Left lung (tissue), 14 donors: ENCODE measurements at places on chromosomes 7 and 10. TPM values are rescaled to one million over a fixed set of nuclear protein-coding genes. Genes with fewer than 3 reads are reported as not detected.

DNA sequence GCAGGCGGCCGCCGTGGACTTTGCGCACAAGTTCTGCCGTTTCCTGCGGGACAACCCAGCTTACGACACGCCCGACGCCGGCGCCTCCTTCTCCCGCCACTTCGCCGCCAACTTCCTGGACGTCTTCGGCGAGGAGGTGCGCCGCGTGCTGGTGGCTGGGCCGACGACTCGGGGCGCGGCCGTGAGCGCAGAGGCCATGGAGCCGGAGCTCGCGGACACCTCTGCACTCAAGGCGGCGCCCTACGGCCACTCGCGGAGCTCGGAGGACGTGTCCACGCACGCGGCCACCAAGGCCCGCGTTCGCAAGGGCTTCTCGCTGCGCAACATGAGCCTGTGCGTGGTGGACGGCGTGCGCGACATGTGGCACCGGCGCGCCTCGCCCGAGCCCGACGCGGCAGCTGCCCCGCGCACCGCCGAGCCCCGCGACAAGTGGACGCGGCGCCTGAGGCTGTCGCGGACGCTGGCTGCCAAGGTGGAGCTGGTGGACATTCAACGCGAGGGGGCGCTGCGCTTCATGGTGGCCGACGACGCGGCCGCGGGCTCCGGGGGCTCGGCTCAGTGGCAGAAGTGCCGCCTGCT is 14.1 kb downstream of the SH2B2 start:
- DNase-seq = peak; percentile 23

DNA sequence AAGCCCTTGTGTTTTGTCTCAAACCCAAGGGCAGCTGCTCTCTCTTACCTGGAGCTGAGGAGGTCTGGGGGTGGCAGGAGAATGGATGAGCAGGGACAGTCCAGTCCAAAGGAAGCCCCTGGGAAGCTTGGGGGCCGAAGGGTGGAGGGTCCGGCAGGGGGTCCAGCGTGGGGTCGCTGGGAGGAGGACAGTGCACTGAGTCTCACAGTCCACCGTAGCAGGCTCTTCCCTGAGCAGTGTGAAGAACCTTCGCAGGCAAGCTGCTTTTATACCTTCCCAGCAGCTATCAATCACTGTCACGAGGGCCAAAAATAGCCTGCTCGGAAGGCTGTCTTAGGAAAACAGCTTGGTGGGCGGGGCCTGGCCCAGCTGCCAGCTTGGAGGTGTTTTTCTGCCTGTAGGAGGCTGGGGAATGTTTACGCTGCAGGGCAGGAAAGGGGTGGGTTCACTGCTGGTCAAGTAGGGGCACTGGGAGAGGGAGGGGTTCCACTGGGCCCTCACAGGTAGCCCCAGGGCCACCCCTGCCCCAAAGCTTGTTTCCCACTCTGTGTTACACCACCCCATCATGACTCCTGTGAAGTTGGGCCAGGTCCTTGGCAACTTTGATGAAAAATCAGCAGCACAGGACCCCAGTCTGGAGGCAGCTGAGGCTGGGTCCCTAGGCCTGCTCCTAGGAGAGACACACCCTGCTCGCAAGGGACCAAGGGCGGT is at the start of gene DEPP1:
TSS of gene DEPP1 (minus strand) at position 240 of the 711 bp plus-strand sequence. CDS start 779 bp downstream, outside the sequence.
- DNase-seq = peak; percentile 92

DNA sequence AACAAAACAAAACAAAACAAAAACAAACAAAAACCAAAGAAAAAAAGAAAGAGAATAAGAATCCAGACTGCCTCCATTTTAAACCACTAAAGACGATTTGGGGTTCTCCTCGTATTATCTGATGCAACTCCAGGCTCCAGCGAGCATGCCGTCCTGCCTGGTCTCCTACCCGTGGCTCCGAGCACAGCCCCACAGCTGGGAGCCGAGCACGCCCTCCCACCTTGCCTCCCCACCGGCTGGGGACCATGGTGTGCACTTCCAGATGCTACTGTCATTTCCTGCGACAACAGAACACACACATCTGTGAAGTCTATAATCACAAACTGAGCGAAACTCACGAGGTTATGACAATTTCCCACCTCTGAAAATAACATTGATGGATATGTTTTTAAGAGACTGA is 113.1 kb downstream of the ADARB2 start:
- no peak for DNase-seq

GRCh38 chr10:132482090-132482800 is 55.3 kb upstream of the INPP5A start:
- no peak for DNase-seq

DNA sequence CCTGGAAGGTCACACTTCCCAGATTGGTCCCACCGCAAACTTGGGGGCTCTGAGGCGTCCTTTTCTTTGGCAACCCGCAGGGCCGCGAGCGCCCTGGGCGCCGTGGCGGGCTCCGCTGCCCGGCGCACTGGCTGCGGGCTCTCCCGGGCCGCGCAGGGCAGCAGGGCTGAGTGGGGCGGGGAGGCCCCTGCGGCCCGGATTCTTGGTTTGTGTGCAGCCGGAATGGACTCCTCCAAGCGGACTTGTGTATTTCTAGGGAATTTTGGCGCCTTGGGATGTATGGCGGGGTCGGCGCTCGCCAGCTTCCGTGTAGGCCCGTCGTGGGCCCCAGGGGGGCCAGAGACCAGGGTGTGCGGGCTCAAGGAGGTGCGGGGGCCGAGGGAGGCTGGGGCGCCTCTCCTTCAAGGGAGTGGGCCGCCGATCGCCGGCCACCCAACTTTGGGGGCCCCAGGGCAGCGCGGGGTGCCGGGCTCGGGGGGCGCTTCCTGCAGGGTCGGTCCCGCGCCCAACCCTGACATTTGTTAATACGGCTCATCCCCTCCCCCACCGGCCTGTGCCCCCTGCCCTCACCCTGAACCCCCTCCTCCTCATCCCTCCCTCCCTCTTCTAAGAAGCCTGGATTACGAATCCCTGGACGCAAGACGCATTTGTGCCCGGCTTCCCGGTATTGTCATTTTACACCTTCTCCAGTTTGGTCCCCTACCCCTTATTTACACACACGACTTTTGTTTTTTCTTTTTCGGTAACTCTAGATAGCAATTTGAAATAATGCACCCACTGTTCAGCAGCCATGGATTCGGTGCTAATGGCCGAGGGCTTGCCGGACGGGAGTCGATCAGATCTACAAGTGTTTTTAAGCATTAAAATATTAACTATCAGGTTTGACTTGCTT is 2.5 kb downstream of the TCF7L2 start:
- DNase-seq = no peak

Gene LRRD1
- 0.09 TPM for total RNA-seq

DNA sequence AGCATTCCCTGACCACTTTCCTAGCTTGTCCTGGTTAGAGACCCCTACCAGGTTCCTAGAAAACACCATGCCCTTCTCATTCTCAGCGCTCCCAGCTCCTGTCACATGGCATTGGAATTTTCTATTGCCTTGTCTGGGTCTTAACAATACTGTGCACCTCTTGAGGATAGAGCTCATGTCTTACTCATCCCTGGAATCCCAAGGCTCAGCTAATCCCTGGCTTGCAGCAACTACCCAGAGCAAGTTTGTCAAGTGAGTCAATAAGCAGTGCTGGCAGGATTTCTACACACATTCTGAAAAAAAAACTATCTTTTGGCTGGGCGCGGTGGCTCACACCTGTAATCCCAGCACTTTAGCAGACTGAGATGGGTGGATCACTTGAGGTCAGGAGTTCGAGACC is 11.7 kb upstream of the PRDX3 start:
- no peak for DNase-seq

DNA sequence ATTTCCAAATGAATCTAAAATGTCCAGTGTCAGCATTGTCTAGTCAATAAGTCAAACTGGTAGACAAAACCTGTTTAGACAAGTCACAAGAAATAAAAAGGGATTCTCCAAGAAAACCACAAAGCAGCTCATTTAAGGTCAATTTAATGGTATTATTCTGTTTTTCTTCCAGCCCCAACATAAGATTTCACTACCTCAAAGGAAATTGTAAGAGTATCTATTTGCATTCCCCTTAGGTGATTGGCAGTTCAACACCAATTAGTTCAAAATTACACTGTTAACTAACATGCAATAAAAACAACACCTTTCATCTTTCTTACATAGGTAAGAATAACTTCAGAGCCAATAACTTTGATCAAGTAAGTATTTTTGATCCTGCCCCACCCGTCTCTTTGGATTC is 106.3 kb downstream of the RNF32 start:
- no peak for DNase-seq

DNA sequence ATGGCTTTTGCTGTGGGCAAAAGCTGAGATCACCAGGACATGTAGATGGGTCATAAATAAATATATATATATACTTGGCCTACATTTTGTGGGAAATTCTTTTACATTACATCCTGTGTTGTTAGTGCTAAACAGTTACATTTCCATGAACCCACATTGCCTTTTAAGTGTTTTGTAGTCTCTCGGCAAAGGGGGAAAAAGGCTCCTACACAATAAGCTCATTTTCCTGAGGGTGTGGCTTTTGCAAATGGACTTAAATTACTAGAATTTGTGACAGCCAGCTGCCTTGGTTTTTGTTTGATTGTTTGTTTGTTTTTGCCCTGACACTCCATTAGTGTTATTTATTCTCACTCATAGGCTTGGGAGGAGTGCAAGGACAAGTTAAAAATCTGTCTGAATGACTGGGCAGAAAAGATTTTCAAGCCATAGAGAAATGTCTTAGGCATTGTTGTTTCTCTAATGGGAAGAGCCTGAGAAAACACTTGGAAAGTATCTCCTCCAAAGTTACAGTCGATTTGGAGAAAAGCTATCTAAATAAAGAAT is 128.8 kb downstream of the DGKB start:
- DNase-seq = no peak

- peak; percentile 58 for DNase-seq
Observed at GRCh38 chr7:151131592-151132293, 35.8 kb downstream of the GBX1 start.

DNA sequence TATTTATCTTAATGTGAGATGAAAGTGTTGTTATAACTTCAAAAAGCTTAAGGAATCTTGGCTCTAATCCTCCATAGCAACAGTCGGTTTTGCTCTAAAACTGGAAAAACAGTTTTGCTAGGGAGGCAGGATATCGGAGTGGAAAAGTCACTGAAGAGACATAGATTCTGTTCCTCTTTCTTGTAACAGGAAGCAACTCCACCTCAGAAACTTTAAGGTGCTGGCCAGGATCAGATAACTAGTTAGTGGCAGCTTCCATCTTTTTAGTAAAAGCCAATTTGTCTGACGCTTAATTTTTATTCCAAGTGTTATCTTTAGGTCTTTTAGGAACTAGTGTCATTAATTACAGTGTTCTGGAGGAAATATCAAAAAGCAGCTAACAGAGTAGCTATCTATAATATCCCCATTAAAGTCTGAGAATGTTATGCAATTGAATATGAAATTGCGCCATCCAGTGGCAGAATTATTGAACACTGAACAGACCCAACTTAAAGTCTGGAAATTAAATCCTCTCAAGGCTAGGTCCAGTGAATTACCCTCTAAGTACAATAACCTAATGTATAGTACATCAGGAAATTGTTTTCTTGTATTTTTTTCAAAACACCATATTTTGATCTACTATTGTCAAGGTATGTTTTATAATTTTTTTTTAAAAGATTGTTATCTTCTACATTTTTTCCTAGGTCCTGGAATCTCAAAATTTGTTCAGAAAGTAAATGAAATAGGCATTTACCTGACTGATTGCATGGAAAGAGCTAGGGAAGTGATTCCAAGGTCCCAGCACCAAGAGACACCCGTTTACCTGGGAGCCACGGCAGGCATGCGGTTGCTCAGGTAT is 65.9 kb upstream of the CC2D2B start:
- peak; percentile 63 for DNase-seq
